ENCODE measurements at places on chromosomes 11 and 22. TPM values are rescaled to one million over a fixed set of nuclear protein-coding genes. Genes with fewer than 3 reads are reported as not detected.

GRCh38 chr22:41517172-41518047 lies 26.9 kb downstream of the POLR3H start:
- H3K4me3 ChIP-seq: no peak overlapping the region
- H3K4me1 ChIP-seq: no peaks in the 10 kb centered on the region
- H3K36me3 ChIP-seq: peaks cover 77% of the 10 kb centered on the region
- no peak for DNase-seq

DNA sequence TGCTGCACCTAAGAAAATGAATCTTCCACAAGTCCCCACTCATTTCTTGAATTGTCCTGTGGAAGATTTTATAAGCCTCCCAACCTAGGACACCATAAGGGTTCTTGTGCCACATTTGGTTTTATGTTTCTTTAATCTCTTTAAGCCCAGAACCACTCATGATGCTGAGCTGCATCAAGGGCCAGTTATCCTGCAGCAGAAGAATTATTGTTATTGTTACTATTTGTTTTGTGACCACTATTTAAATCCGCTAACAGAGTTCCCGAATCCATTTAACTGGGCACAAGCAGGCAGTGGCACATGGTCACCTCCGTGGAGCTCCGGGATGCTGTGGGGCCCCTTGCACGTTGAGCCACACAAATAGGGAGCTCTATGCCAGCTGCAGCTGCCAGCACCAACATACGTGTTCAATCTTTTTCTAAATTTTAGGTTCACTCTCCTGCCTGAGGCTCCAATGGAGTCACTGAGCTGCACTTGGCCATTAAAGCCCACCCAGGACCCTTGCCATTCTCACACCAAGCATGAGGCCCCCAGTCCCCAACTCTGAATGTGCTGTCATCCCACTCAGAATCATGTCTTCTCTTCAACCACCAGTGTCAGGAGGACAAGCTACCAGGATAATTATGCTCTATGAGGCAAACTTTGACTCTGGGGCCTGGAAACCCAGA lies 60.6 kb downstream of the DGCR2 start:
- H3K36me3 ChIP-seq: peaks cover 98% of the 10 kb centered on the region
- H3K27ac ChIP-seq: no peak overlapping the region
- no peak for DNase-seq
- no peaks in the 10 kb centered on the region for H3K4me1 ChIP-seq
- H3K27me3 ChIP-seq: no peaks in the 10 kb centered on the region

DNA sequence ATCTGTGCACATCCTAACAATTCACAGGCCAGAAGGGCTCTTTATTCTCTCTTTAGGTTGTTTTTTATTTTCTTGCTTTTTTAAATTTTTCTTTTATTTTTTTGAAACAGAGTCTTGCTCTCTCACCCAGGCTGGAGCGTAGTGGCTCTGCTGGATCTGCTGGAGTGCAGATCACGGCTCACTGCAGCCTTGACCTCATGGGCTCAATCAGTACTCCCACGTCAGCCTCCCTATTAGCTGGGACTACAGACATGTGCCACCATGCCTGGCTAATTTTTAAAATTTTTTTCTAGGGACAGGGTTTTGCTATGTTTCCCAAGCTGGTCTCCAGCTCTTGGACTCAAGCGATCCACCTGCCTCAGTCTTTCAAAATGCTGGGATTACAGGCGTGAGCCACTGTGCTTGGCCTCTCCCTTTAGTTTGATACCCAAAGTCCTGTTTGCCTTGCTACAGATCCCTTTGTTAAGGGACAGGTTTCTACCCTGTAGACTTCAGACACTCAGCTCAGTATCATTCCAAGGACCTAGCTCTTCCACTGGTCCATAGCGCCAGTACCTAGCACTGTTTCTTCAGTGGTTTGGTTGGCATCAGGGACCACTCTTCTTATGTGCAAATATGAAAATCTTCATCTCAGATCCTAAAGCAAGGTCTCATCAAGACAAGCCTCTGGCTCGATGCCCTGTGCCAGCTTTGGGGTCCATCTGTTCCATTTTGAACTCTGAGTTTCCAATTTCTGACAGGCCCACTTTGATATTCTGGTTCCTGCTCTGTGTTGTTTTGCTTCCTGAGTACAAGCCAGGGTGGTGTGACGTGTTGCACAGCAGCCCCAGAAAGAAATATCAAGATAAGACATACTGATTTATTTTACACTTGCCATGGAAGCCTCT lies 211.7 kb downstream of the FAT3 start:
- no peak overlapping the region for H3K27ac ChIP-seq
- H3K4me3 ChIP-seq: no peak overlapping the region
- DNase-seq: no peak
- H3K36me3 ChIP-seq: no peaks in the 10 kb centered on the region
- H3K27me3 ChIP-seq: no peaks in the 10 kb centered on the region
- no peaks in the 10 kb centered on the region for H3K4me1 ChIP-seq

DNA sequence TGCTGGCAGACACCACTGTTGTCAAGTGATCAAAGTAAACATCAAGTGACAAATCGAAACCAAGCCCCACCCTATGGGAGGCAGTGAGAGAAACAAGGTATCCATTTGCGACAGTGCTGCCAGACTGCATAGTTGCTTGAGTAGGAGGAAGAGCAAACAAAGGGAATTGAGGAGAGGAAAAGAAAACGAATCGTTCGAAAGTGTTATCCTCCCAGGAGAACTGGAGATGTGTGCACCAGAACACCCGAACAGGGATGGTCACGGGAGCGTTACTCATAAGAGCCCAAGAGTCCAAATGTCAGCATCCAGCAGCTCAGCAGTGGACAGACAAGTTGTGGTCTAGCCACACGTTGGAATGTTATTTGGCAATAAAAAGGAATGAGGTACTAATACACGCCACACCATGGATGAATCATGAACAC lies 58.4 kb upstream of the NUP50 start:
- H3K27me3 ChIP-seq: no peaks in the 10 kb centered on the region
- H3K4me3 ChIP-seq: no peak overlapping the region
- H3K27ac ChIP-seq: no peak overlapping the region
- no peaks in the 10 kb centered on the region for H3K36me3 ChIP-seq

GRCh38 chr11:17607591-17608570 lies 60.8 kb downstream of the OTOG start:
- H3K4me3 ChIP-seq: no peak overlapping the region
- H3K27ac ChIP-seq: no peak overlapping the region
- no peaks in the 10 kb centered on the region for H3K27me3 ChIP-seq
- no peaks in the 10 kb centered on the region for H3K4me1 ChIP-seq
- DNase-seq: no peak
- no peaks in the 10 kb centered on the region for H3K36me3 ChIP-seq

DNA sequence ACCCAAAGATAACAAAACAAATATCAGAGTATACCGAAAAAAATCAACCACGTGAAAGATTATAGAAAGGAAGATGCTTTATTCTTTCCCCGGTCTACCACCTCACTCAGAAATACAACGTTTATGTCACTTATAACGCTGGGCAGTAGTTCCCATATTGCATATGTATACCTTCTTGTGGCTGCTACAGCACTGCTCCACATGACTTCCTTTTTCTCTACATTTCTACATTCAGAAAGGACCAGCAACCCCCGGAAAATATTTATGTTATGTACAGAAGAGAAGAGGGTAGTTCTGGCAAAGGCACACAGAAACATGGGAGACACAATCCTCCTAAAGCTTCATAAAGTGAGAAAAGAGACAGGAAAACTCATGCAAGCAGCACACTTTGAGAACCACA lies 56.8 kb downstream of the MTMR2 start:
- no peaks in the 10 kb centered on the region for H3K4me1 ChIP-seq
- no peak overlapping the region for H3K27ac ChIP-seq
- DNase-seq: no peak
- no peaks in the 10 kb centered on the region for H3K36me3 ChIP-seq
- no peaks in the 10 kb centered on the region for H3K27me3 ChIP-seq

GRCh38 chr11:72720047-72720446 lies 32.2 kb downstream of the ARAP1 start:
- no peaks in the 10 kb centered on the region for H3K27me3 ChIP-seq
- peaks cover 42% of the 10 kb centered on the region for H3K4me1 ChIP-seq
- H3K27ac ChIP-seq: peak overlapping the region; percentile 78
- H3K36me3 ChIP-seq: no peaks in the 10 kb centered on the region

SESN3 gene
- 4.2 TPM for polyA plus RNA-seq

DNA sequence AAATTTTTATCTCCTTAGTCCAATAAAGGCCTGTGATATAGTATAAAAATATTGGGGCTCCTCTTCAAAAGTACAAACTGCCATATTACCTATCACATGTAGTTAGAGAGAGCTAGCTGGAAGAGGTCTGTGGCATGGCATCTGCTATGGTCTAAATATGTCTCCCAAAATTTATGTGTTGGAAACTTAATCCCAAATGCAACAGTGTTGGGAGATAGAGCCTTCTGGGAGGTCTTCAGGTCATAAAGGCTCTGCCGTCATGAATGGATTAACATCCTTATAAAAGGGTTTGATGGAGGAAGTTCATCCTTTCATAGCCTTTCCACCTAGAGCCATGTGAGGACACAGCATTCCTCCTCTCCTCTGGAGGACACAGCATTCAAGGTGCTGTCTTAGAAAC lies 105.4 kb downstream of the RELT start:
- H3K27ac ChIP-seq: no peak overlapping the region
- no peak overlapping the region for H3K4me3 ChIP-seq
- no peaks in the 10 kb centered on the region for H3K36me3 ChIP-seq
- no peaks in the 10 kb centered on the region for H3K4me1 ChIP-seq
- DNase-seq: no peak

MS4A8 gene
- not detected for polyA plus RNA-seq

DNA sequence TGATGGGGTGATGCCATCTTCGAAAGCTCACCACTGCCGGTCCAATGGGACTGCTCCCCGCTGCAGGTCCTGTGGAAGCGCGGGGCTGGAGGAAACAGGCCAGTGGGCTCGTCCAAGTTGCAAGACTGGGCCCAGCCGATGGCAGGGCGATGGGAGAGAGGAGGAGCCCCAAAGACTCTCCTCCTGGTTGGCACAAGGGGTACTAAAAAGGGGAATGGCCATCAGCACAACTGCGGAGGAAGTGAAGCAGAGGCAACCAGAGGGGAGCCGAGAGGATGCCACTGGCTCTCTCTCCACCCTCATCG lies 357.1 kb downstream of the SHANK2 start:
- H3K4me1 ChIP-seq: no peaks in the 10 kb centered on the region
- no peak overlapping the region for H3K4me3 ChIP-seq
- H3K27ac ChIP-seq: no peak overlapping the region
- no peak for DNase-seq

DNA sequence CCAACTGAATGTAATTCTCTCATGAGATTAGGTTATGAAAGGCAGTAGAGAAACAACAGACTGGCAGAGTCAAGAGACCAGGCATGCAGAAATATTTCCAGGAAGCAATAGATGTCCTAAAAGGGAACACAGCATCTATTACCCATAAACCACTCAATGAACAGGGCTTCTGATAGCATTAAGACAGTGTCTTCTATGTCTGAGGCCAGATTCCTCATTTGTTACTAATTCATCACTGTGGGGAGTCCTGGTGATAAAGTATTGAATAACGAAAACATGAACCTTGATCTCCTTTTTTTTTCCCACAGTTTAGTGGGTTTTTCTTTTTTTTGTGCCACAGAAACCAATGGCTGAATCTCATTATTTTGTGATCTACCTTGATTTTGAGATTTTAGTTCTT lies 339.0 kb downstream of the METTL15 start:
- DNase-seq: no peak
- H3K27me3 ChIP-seq: no peaks in the 10 kb centered on the region
- H3K27ac ChIP-seq: no peak overlapping the region

DKK3 gene
- 0.38 TPM for polyA plus RNA-seq

- no peak overlapping the region for H3K4me3 ChIP-seq
- no peaks in the 10 kb centered on the region for H3K36me3 ChIP-seq
- DNase-seq: no peak
- H3K27me3 ChIP-seq: no peaks in the 10 kb centered on the region
Measured at GRCh38 chr11:58490827-58491226, 17.1 kb downstream of the OR5B21 start.

PIH1D2 gene
- polyA plus RNA-seq: not detected

DNA sequence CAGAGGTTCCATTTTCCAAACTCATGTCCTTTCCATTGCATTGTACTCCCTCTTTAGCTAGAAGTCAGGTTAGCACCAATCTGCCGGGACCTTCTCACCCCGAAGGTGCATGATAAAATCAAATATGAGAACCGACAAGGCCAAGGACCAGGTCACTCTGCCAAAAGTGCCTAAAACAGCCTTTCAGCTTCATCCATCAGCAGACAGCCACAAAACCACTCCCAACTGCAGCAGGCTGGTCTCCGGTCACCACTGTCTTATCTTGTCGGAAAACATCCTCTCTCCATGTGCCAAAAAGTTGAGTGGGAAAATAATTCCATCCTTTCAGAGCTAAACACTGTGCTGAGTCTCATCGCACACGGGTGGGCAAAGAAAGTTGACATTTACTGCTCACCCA lies 1.4 kb downstream of the PI4KA start:
- H3K27me3 ChIP-seq: no peaks in the 10 kb centered on the region
- H3K4me1 ChIP-seq: peaks cover 25% of the 10 kb centered on the region
- no peak for DNase-seq
- peak overlapping the region; percentile 87 for H3K27ac ChIP-seq
- no peaks in the 10 kb centered on the region for H3K36me3 ChIP-seq

MAPK8IP2 gene
- polyA plus RNA-seq: not detected

- no peak overlapping the region for H3K4me3 ChIP-seq
- no peak for DNase-seq
- no peaks in the 10 kb centered on the region for H3K4me1 ChIP-seq
- no peak overlapping the region for H3K27ac ChIP-seq
Measured at GRCh38 chr11:81080476-81080875, 1639.6 kb upstream of the TENM4 start.

GRCh38 chr22:37633089-37633624 lies 6.3 kb upstream of the SH3BP1 start:
- peaks cover 69% of the 10 kb centered on the region for H3K4me1 ChIP-seq
- peak overlapping the region; percentile 31 for H3K4me3 ChIP-seq
- H3K27me3 ChIP-seq: no peaks in the 10 kb centered on the region
- peak overlapping the region; percentile 71 for H3K27ac ChIP-seq

DNA sequence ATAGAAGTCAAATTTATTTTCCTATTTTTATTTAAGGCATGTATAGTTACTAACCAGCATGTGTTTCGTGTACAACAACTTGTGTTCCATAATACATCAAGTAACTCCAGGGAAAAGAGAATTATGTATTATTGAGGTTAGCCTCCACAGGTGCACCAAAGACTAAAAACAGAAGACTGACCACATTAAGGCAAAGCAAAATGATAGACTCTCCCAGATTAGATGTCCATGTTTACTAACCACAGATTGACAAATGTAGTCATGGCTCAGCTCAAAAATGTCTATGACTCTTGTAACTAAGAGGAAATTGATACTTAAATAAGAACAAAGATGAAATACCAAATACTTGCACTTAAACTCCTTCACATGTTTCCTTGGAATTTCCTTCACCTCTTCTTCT lies 238.5 kb downstream of the METTL15 start:
- H3K36me3 ChIP-seq: no peaks in the 10 kb centered on the region
- H3K27me3 ChIP-seq: no peaks in the 10 kb centered on the region
- no peak for DNase-seq
- H3K27ac ChIP-seq: no peak overlapping the region
- no peaks in the 10 kb centered on the region for H3K4me1 ChIP-seq

CEP126 gene
- 1.8 TPM for polyA plus RNA-seq

- H3K36me3 ChIP-seq: no peaks in the 10 kb centered on the region
- H3K27ac ChIP-seq: peak overlapping the region; percentile 67
- peaks cover 27% of the 10 kb centered on the region for H3K4me1 ChIP-seq
- H3K27me3 ChIP-seq: no peaks in the 10 kb centered on the region
- DNase-seq: peak; percentile 24
Measured at GRCh38 chr22:30636226-30637077, 871 bp downstream of the SLC35E4 start.
